SW 1271 (cell line): ENCODE measurements at places on chromosomes 7 and 10.
A peak's percentile ranks its signal among the peaks of the same experiment; 100 is the strongest.

- DNase-seq = no peak
These were observed 48.7 kb downstream of the ARMC3 start for GRCh38 chr10:22976534-22976933.

- DNase-seq = peak; percentile 15
These were observed 1.9 kb downstream of the INA start for GRCh38 chr10:103278862-103279298.

GRCh38 chr7:91198371-91198770 lies 65.9 kb upstream of the FZD1 start:
- DNase-seq = no peak

DNA sequence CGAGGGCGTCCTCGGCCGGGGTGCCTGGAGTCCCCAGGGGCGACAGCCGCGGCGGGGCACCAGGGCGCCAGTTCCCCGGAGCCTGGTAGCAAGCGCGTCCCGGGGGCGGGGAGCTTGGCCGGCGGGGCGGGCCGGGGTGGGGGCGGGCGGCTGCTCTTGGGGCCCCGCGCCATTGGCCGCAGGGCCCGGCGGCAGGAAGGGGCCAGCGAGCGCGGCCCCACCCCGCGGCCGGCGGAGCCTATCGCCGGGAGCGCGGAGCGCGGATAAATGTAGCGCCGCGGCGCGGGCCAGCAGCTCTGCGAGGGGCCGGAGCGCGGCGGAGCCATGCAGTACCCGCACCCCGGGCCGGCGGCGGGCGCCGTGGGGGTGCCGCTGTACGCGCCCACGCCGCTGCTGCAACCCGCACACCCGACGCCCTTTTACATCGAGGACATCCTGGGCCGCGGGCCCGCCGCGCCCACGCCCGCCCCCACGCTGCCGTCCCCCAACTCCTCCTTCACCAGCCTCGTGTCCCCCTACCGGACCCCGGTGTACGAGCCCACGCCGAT lies at the start of gene HHEX:
HHEX (plus strand) TSS at position 293 of the 548 bp plus-strand sequence; CDS start at position 325, 32 bp downstream.
- peak; percentile 42 for DNase-seq

DNA sequence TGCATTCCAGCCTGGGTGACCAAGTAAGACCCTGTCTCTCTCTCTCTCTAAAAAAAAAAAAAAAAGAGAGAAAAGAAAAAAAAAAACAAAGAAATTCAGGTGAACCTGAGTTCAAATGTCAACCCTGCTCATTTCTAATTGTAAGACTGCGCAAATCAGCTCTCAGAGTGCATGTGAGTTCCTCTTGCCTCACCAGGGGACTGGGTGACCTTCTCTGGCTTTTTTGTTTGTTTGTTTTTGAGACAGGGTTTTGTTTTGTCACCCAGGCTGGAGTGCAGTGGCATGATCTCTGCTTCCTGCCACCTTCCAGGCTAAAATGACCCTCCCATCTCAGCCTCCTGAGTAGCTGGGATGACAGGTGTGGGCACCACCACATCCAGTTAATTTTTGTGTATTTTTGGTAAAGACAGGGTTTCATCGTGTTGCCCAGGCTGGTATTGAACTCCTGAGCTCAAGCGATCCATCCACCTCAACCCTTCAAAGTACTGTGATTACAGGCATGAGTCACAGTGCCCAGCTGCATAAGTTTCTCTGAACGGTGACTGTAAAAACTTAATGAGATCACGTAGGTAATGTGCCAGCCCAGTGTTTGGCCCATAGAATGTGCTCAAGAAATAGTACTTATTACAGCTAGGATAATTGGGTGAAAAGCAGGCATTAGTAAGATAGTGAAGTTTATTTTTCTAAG lies 45.3 kb upstream of the BAMBI start:
- no peak for DNase-seq

- DNase-seq = no peak
These were observed 31.5 kb downstream of the PDSS1 start for GRCh38 chr10:26728957-26729356.
